ENCODE measurements at places on chromosomes 6 and 20.

DNA sequence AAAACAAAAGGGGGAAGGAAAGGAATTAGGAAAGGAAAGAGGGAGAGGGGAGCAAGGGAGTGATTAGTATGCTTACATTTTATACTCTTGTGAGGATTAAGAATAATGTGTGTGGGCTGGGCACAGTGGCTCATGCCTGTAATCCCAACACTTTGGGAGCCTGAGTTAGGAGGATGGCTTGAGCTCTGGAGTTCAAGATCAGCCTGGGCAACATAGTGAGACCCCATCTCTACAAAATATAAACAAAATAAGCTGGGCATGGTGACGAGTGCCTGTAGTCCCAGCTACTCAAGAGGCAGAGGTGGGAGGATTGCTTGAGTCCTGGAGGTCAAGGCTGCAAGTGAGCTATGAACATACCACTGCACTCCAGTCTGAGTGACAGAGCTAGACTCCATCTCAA lies 47.0 kb downstream of the SHLD1 start:
- no peak for DNase-seq

GRCh38 chr6:95227351-95227750 lies 350.0 kb upstream of the MANEA start:
- DNase-seq: no peak

GRCh38 chr20:47905628-47906347 lies 120.5 kb upstream of the SULF2 start:
- no peak for DNase-seq

GRCh38 chr6:140566781-140567277 lies 1192.4 kb upstream of the CITED2 start:
- peak; percentile 18 for DNase-seq

GRCh38 chr6:35503534-35503933 lies 6.7 kb upstream of the TEAD3 start:
- no peak for DNase-seq

Data from NCI-H510A treated with DMSO at 0.1 percent for 48 hours (cell line).